ENCODE measurements at places on chromosomes 1 and 21.
A peak's percentile ranks its signal among the peaks of the same experiment; 100 is the strongest.

DNA sequence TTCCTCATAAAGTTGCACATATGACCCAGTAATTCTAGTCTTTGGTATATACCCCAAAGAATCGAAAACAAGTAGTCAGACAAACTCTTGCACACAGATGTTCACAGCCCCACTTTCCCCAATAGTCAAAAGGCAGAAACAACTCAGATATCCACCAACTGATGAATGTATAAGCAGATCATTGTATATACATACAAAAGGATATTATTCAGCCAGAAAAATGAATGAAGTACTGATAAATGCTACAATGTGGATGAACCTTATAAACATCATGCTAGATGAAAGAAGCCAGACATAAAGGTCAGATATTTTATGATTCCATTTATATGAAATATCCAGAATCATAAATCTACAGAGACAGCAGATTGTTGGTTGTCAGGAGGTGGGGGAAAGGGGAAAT, 27.3 kb downstream of the SHCBP1L start:
- DNase-seq = no peak

- DNase-seq = no peak
These were observed 4.2 kb upstream of the BCL10 start for GRCh38 chr1:85280636-85281035.

DNA sequence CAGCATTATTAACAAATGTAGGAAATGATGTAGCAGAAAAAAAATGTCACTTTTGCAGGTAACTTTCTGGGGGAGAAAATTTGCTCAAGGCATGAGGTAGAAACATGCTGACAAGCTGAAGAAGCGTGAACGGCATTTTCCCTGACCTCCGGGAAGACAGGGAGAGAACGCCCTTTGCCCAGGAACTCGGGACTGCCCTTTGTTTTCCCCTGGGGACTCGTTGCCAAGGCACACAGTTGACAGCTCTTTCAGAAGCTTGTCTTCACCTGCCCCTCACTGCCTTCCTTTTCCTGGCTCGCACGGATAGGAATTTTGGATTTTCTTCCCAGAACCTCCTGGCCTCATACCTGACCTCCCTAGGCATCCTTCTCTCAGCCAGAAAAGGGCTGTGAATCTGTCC, 52.7 kb upstream of the COA6 start:
- no peak for DNase-seq

DNA sequence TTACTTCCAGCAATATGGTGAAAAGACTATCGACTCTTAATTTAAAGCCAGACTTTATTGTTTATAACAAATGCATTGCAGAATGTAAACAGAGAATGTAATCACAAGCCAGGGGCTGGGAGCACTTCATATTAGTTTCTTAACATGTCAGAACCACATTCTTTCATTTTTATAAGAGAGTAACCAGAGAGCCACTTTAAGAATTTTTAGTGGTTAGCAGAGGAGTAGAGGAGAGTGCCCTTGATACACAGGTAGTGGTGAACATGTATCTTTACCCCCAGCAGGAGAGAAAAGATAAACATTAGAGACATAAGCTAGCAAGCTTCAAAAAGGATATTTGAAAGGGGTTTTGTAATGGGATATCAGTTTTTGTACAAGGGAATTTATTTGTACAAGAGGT, 11.1 kb downstream of the AMY2B start:
- no peak for DNase-seq

DNA sequence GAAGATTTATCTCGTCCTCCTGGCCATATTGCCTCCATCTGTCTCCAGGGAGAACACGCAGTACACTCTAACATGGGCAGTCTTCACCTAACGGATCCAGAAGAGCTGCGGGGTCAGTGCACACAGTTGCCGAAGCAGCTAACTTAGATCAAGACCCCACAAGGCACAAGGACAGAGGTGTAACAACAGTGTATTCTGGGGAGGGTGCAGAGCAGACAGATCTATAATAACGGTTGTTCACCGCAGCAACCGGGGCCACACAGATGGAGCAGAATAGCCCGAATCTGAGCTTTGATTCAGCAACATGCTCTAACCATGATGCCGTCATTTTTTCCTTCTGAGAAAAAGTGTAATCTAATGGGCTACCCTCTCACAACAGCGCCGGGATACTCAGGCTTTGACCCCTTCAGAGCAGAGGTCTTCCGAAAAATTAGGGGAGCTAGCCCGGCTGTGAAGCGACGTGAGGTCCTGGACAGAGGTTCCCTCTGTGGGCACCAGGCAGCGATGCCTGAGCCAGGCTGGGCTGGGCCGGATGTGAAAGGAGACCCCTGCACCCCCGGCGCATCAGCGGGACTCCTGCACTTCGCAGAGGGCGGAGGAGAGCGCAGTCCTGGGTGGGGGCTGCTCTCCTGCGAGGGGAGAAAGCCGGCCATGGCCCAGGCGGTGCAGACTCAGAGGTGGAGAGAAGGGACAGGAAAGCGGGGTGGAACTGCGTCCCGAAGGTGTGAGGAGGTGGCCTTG, 57.5 kb downstream of the BCL9 start:
- peak; percentile 67 for DNase-seq

DNA sequence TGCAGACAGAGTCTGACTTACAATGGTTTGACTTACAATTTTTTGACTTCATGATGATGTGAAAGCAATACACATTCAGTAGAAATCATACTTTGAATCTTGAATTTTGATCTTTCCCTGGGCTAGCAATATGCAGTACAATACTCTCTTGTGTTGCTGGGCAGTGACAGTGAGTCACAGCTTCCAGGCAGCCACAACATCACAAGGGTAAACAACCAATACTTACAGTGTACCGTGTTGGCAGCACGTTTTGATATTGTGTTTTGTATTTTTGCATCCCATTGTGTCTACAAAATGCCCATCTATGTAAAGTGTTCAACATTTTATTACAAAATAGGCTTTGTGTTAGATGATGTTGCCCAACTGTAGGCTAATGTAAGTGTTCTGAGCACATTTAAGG, 150.9 kb downstream of the NTMT2 start:
- DNase-seq = no peak

DNA sequence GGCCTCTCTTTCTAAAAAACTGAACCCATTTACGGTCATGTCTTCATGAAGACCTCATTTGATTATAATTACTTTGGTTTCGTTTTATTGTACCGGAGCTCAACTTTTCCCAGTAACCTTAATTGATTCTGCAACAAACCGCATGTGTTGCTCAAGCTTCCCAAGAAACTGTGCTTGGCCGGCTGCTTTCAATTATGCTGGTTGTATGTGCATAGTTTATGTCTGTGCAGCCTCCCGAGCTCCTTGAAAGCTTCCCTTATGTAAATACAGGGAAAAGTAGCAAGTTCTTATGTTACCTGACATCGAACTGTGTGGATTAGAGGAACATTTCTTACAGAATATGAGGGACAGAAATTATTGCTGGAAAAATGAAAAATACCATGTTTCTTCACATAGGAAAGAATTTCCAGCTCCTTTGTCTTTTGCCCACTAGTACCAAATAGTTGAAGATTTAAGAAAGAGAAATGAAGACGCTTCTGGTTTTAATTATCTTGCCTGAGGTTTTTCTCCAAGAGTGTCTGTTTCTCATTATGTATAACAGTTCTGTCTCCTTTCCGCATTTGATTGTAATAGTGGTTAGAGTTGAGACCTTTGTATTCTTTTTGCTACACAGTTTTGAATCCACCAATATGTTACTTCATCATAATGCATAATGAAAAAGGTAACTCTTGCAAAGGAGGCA, 2.1 kb downstream of the VCAM1 start:
- DNase-seq = no peak

GRCh38 chr1:179493323-179493722, 82.4 kb downstream of the NPHS2 start:
- no peak for DNase-seq

DNA sequence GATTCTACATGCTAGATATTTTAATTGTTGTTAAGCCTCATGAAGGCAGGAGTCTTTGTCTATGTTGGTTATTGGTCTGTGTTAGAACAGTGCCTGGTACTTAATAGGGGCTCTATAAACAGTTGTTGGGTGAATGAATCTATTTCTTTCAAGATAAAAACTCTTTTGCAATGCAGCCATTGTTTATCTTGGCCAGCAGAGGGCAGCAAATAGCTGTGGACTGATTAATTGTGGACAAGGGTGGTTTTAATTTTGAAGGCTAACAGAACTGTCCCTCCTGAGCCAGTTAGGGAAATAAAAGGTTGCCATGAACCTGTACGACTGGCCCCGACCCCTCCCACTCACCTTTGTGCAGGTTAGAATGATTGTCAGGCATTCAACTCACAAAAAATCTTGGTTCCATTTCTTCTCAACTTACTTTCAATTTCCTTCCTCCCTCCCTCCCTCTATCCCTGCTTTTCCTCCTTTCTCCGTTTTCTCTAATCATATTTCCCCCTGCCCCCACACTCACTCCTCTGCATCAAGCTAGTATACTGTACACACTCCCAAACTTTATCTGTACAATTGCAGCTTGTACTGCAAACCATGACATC, 66.3 kb upstream of the DIRAS3 start:
- DNase-seq = peak; percentile 44

GRCh38 chr1:245489838-245490237, 335.1 kb downstream of the KIF26B start:
- no peak for DNase-seq

DNA sequence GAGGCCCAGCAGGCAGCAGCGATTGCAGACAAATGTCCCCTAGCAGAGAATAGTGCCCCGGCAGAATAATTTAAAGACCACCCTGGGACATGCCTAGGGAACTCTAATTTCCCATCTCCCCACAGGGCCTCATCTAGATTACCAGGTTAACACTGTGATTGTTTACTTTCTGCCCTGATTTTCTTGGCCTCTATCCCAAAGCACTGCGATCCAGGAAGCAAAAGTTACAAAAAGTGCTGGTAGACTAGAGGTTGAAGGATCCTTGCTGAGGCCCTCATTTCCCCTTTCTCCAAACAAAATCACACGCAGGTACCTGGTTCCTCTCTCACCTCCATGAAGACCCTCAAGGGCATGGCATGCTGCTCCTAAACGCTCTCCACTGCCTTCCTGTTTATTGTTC, 229.7 kb downstream of the C1orf94 start:
- no peak for DNase-seq

- no peak for DNase-seq
These were observed 25.6 kb upstream of the PLA2G2E start for GRCh38 chr1:19949016-19949415.

DNA sequence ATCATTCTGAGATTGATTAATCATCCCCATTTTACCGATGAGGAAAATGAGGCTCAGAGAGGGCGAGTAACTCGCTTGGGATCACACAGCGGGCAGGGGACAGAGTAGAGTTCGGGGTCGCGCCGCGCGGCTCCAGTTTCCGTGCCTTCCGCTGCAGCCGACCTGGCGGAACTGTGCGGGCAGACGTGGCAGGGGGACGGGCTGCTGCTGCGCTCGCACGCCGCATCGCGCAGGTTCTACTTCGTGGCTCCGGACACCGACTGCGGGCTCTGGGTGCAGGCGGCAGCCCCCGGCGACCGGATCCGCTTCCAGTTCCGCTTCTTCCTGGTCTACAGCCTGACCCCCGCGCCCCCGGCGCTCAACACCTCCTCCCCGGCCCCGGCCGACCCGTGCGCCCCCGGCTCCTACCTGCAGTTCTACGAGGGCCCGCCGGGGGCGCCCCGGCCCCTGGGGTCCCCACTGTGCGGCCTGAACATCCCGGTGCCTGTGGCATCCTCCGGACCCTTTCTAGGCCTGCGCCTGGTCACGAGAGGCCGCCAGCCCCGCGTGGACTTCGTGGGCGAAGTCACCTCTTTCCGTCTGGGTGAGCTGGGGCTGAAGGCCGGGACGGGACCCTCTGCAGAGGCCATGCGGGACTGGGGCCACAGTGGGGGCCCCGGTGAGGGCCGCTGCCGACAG, 2.3 kb downstream of the LDLRAD2 start:
- peak; percentile 94 for DNase-seq

DNA sequence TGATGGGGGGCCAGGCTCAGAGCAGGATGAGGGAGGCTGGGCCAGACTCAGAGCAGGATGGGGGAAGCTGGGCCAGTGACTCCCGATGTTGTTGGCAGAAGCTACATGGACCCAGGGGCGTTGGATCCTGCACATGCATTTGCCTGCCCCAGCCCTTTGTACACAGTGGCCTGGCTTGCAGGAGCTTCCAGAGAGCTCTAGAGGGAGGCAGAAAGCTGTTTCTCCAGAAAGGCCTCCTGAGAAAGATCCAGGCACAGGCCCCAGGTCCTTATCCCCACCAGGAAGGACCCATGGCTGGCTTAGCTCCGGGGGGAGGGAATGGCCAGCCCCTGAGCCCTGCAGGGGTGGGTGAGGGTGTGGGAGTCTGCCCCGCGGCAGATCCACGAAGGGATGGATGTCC, 106.6 kb upstream of the ACTRT2 start:
- no peak for DNase-seq

DNA sequence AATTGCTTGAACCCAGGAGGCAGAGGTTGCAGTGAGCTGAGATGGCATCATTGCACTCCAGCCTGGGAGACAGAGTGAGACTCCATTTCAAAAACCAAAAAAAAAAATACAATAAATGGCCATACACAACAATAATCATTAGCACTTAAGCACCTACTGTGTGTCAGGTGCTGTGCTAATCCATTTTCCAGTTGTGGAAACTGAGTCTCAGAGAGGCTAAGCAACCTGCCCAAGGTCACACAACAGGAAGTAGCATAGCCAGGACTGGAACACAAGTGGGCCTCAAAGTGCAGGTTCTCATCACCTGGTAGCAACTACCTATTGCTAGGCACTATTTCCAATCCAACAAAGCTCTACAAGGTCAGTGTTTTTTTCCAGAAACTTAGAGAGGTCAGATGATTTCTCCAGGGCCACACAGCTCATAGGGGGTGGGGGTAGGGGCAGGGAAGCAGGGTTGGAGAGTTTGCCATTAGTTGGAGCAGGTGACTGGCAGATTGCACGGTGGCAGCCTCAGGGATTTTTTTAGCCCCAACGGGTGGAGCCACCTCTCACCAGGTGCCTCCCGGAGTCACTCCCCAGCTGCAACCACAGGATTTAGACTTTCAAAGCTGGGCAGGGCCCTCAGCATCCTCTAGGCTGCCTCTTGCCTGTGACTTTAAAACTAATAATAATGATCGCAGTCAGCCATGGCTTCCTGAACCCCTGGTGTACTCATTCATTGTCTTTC, 52.5 kb upstream of the ID3 start:
- no peak for DNase-seq

GRCh38 chr1:55947446-55947845, 631.9 kb downstream of the PLPP3 start:
- DNase-seq = no peak

GRCh38 chr1:2927393-2928360, 93.6 kb upstream of the ACTRT2 start:
- DNase-seq = no peak

DNA sequence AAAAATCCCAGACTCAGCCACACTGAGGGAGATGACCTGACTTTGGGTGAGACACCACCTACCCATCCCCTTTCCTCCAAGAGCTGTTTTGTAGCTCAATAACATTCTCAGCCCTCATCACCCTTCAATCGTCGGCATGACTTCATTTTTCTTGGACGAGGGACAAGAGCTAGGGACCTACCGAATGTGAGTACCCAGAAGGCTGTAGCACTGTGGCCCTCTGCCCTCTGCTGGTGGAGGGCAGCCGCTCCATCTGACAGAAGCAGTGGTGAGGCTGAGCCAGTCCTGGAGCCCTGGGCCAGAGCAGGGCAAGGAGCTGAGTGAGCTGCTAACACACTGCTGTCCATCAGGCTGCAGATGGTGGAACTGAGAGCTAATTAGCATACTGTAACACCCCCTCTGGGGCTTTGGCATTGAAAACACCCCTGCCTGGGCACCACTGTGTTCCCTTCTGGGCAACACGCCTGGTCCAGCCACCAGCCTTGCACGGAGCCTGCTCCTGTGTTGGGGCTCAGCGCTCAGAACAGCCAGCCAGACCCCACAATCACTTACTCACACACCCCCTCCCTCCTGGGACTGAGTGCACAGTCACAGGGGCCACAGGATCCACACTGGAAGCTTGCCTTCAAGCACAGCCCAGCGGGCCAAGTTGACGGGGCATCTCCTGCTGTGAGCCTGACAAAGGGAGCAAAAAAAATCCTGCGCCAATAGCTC, 18.3 kb upstream of the ALPL start:
- peak; percentile 60 for DNase-seq

Measured in SK-N-SH (cell line).